ENCODE measurements at places on chromosomes 11 and 22.

DNA sequence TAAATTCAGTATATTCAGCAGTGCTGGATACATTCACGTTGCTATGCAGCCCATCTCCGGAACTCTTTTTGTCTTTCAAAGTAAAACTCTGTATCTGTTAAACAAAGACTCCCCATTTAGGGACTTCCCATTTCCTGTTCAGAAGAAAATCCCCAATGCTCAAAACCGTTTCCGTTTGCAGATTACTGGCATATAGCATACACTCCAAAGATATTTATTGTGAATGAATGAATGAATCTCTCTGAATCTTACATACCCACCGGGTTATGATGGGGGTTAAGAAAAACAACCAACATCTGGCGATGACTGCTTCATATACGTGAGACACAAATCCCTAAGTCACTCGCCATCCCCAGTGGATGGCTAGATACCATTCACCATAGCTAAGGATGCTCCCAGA lies 1.6 kb downstream of the THY1 start:
- no peak for DNase-seq

- no peak for DNase-seq
Measured at GRCh38 chr11:70324376-70325115, 54.1 kb downstream of the PPFIA1 start.

GRCh38 chr22:40803321-40803720 lies 15.8 kb downstream of the SLC25A17 start:
- no peak for DNase-seq

- no peak for DNase-seq
Measured at GRCh38 chr11:75430714-75431532, 2.1 kb downstream of the KLHL35 start.

- DNase-seq: no peak
Measured at GRCh38 chr22:24209687-24210086, 28.4 kb downstream of the SUSD2 start.

DNA sequence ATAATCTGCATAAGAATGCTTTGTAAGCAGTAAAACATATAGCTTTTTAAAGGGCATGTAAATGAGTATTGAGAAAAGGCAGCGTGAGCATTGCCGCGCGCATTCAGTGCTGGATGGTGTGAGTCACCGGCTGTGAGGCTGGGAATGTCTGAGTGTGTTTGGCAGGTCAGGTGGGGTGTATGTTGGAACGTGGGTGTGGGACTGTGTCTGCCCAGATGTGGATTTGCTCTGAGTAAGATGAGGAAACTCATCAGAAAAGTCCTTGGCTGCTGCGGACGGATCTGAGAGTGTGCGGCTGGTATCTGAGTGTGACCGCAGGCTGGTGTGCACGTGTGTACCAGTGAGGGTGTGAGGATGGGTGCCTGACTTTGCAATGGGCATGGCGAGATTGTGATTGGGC lies 66.2 kb upstream of the NECTIN1 start:
- no peak for DNase-seq

- DNase-seq: no peak
Measured at GRCh38 chr11:118238929-118239328, 13.2 kb downstream of the MPZL3 start.

DNA sequence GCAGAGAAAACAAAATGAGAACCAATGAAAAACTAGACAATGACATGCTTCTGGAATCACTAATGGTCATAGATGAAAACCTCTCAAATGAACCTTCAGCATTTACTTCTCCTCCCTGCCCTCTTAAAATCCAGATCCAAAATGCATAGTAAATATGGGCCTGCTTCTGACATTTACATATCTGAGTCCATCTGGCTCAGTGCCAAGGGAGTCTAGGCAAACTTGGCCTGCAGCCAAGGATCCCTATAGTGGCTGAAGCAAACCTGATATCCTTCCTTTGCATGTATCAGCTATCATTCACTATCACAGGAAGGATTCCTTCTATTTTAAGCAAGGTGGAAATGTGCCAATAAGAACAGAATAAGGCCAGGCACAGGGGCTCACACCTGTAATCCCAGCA lies 104.8 kb downstream of the C11orf58 start:
- no peak for DNase-seq

GRCh38 chr11:74232311-74232950 lies 61.3 kb downstream of the PPME1 start:
- no peak for DNase-seq

- DNase-seq: no peak
Measured at GRCh38 chr22:23012081-23012622, 58.2 kb upstream of the GNAZ start.

DNA sequence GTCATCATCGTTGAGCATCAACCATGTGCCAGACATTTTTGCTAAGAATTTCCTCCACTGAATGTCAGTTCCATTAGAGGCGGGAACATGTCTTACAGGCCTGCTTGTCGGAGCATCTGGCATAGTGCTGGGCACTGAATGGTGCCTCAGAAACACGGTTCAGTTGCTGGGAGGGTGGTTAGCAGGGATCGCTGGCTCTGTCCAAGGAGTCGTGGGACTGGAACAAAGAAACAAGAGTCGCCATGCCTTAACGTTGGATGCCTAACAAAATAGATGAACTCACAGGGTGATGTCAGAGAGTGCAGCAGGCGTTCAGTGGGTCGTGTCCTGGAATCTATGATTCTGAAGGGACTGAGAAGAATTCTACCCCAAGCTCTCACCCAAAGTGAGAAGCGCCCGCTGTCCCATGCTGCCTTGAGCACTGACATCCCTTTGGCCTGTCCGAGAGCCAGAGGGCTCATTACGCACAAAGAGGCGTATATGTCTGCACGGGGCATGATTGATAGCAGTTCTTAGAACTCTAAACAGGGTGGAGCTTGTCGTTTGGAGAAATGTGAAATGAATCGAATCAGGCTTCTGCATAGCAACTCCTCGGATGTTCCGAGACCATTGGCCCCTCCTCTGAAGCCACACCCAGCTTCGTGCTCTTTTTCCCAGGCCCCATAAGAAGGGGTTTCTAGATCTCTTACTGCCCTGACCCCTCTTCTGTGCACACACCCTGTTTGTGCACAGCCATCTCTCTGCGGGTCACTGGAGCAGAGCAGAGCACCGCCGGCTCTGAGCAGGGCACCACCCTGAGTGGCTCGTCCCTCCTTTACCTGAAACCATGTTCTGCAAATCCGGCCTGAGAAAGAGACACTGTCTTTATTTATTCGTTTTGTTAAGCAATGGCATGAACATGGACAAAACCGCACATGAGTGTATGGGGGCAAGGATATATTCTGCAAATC lies 113.1 kb upstream of the B3GAT1 start:
- no peak for DNase-seq

DNA sequence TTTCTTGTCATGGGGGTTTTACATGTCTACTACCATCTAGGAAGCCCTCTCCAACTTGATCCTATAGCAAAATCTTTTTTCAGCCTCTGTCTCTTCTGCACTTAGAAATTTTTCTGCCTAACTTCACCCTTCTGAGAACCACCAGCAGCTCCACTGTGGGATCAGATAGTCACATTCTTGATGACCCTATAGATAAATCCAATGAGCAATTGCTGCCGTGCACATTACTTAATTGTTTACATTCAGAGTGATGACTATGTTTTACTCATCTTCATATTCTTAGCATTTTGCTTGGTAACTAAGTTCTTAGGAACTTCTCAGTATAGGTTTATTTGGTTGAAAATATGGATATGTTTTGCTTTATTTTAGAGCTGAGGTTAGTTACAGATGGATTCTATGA lies 12.4 kb upstream of the ETS1 start:
- no peak for DNase-seq

DNA sequence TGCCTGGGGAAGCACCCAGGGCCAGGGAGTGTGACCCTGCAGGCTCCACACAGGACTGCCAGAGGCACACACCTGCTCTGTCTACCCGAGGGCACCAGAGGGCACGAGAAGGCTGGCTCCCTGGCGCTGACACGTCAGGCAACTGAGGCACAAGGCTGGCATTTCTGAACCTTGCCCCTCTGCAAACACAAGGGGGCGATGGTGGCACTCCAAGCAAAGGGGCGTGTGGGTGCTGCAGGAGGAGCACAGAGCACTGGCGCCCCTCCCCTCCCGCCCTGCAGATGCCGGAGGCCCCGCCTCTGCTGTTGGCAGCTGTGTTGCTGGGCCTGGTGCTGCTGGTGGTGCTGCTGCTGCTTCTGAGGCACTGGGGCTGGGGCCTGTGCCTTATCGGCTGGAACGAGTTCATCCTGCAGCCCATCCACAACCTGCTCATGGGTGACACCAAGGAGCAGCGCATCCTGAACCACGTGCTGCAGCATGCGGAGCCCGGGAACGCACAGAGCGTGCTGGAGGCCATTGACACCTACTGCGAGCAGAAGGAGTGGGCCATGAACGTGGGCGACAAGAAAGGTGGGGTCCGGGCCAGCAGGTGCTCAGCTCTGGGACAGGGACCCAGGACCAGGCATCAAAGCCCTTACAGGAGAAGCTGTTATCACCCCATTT lies 20.8 kb upstream of the TXNRD2 start:
- peak; percentile 13 for DNase-seq

- DNase-seq: peak; percentile 97
Measured at GRCh38 chr11:61792310-61793082, at the start of the genes FEN1 and TMEM258. TSS of gene FEN1 (plus strand) at chr11:61792911. CDS start at chr11:61795362, 2,451 bp downstream. TSS of gene TMEM258 (minus strand) at chr11:61792599. CDS start at chr11:61792558, 41 bp downstream.

DNA sequence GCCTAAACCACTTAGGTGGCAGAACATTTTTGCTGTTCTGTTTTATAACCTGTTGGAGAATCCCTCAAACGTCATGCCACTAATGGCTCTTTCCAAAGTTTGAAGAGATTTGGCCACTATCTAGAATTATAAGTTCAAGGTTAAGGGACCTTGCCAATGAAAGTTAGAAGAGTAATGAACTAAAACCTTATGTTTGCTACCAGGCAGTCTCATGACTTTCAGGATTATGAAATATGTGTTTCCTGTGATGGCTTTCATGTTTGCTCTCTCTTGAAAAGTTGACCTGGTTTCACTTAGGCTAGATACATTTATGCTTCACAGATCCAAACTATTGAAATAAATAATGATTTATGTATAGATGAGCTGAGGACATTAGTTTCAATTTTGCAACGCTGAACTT lies 340.0 kb downstream of the LRRC4C start:
- no peak for DNase-seq

DNA sequence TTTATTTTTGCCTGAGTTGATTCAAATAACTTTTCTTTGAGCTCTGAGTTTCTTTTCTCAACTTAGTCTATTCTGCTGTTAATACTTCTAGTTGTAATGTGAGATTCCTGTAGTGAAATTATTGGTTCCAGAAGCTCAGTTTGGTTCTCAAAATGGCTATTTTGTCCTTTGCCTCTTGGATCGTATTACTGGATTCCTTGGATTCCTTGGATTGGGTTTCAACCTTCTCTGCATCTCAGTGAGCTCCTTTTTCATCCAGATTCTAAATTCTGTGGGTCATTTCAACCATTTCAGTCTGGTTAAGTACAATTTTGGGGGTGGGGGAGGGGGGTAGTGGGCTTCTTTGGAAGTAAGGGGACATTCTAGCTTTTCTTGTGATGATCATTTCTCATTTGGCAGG lies 341.1 kb upstream of the CNTN5 start:
- no peak for DNase-seq

DNA sequence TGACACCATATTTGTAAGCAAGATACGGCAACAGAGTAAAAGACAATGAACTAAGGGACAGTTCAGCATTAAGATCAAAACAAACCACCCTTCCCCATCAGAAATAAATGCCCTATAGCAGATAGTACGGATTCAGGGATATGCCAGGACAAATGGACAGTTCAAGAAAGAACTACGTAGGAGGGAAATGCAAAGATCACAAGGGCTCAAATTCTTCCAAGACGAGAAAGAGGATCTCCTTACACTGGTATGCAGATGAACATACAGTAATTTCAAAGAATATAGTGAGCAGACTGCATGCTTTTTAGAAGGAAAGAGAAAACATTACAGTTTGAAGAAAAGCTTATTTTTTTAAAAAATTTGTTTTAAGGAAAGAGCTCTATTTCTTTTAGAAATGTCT lies 124.7 kb upstream of the APOA1 start:
- DNase-seq: no peak

GRCh38 chr11:30914143-30914762 lies 328.1 kb upstream of the MPPED2 start:
- DNase-seq: peak; percentile 66

GRCh38 chr11:32884023-32884422 lies 8.6 kb upstream of the QSER1 start:
- no peak for DNase-seq

GRCh38 chr11:35631891-35632290 lies 13.6 kb downstream of the FJX1 start:
- no peak for DNase-seq

DNA sequence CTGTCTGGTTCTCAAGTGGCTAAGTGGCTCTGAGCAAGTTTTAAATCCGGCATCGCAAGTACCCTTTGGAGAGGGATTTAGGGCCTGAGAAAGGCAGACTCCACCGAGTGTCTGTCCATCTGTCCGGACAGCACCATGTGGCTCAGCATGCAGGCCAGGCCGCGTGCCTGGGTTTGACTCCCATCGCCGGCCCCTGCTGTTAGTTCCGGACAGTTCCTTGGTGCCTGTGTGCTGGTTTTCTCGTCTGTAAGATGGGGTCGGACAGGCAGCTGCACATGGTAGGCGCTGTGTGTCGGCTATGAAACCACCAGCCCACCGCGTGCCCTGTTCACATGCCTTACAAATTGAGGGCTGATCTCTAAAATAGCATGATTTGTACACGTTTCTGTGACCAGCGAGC lies 31.0 kb downstream of the NUP50 start:
- no peak for DNase-seq

- DNase-seq: no peak
Measured at GRCh38 chr11:125872138-125872491, 15.4 kb upstream of the HYLS1 start.

DNA sequence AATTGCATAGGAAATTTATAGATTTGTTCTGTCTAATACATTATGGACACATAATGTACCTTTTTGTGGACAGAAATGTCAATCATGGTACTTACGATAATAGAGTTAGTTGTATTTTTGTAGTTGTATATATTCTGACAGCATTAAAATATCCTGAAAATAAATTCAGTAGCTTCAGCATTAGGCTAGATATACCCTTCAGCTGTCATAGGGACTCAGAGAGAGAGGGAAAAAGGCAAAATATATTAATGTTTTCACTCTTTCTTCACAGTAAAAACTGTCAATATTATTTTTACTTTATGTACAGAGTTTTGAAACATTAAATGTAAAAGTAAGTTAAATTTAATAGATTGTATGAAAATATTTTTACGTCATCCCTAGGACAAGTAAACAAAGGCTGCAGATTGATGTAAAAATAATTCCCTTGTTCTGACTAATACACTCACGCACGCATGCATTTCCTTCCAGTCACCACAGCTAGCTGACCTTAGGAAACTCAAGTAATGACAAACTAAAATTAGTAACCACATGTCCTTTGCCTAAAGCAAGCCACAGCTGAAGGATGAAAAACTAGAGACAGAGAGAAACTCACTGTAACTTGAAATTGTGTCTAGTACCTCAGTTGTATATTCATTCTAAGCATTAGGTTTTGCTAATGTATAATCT lies 104.7 kb upstream of the CARD18 start:
- DNase-seq: no peak

DNA sequence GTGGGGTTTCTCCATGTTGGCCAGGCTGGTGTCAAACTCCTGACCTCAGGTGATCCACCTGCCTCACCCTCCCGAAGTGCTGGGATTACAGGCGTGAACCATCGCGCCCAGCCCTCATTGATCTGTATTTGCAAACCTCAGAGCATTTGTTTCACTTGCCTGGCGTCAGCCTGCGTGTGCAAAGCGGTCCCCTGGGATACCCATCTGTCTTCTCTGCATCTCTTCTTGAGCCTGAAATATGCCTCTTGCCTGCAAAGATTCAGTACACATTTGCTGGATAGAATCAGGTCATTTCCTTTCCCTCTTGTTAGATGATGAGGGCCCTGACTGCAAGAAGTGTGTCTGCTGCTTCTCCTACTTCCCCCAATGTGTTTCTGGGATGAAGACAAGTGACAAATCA lies 1291.0 kb downstream of the TBC1D22A start:
- no peak for DNase-seq
